Posterior cingulate gyrus (tissue), 11 donors: ENCODE measurements at places on chromosomes 1 and 21.

DNA sequence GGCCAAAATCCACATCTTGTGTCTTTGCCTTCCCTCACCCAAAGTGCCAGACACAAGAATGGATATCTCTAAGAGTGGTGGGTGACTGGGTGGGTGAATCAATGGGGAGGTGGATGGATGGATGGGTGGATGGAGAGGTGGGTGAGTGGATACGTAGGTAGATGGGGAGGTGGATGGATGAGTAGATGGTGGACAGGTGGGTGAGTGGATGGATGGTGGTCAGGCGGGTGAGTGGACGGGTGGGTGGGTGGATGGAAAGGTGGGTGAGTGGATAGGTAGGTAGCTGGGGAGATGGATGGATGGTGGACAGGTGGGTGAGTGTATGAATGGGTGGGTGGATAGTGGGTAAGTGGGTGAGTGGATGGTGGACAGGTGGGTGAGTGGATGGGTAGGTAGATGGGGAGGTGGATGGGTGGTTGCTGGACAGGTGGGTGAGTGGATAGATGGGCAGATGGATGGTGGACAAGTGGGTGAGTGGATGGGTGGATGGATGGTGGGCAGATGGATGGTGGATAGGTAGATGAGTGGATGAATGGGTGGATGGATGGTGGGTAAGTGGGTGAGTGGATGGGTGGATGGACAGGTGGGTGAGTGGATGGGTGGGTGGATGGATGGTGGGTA, 34.2 kb downstream of the SLC19A1 start:
- DNase-seq = peak; percentile 1

GRCh38 chr1:60376196-60376595, 302.6 kb upstream of the C1orf87 start:
- no peak for DNase-seq

DNA sequence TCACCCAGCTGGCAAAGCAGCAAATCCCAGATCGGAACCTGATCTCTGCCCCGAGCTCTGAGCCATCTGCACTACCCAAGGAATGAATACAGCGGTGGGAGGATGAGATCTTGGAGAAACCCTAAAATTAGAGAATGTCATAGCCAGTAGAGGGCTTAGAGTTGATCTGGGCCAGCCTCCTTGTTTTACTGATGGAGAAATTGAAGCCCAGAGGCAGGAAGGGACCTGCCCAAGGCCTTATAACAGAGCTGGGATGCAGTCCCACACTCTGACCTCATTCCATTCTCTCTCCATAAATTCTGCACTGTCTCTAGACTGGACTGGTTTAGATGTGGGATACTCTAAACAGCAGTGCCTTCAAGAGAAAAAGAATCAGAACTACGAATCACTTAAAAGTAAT, 4.8 kb upstream of the SFN start:
- DNase-seq = no peak

DNA sequence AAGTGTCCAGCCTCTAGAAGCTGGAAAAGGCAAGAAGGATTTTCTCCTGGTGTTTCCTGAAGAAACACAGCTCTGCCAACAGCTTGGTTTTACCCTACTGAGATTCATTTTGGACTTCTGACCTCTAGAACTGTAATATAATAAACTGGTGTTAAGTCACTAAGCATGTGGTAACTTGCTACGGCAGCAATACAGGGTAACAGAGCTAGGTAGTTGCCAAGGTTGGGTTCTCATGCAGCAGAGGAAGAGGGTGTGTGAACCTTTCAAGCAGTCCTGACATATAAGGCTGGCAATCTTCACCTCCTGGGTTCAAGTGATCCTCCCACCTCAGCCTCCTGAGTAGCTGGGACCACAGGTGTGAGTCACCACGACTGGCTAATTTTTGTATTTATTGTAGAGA, 36.0 kb downstream of the GNG4 start:
- no peak for DNase-seq

GRCh38 chr1:167330601-167331293, 110.1 kb downstream of the POU2F1 start:
- DNase-seq = no peak

DNA sequence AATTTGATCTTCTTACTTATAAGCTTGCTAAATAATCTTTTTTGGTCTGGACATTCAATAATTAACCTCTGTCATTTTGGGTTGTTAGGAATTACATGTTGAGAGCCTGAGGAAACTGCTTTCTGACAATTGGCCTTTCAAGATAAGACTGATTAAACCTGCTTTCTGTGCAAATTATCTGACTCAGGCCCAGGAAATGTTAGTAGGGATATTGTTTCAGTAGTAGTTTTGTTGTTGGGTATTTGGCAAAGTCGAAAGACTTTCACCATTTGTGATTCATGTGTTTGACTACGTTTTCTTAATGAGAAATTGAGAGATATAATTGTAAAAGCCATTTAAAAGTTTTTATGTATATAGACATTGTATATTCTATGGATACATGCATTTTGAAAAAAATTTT, 81.1 kb upstream of the GPR88 start:
- no peak for DNase-seq

- DNase-seq = no peak
These were observed 23.8 kb downstream of the ALDH9A1 start for GRCh38 chr1:165674599-165674998.

DNA sequence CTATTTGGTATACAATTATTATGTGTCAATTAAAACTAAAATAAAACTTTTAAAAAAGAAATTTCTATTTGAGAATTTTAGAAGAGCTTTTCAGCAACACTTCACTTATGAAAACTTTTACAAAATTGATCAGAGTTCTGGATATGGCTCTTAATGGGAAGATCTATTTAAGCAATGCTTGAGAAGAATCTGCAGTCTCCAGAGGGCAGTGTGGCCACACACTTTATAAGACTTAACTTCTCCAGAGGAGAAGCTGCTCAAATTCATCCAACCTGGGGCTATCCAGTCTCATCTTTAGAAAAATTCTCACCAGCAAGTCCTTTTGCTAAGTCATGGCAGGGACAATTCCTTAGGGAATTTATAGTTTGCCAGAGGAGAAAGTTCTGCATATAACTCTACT, 25.2 kb upstream of the AGO1 start:
- DNase-seq = no peak

GRCh38 chr1:19456968-19457441, 28.3 kb downstream of the CAPZB start:
- no peak for DNase-seq

- no peak for DNase-seq
These were observed 3.0 kb upstream of the C1orf159 start for GRCh38 chr1:1118876-1119220.

GRCh38 chr21:35252831-35253230, 203.7 kb upstream of the RUNX1 start:
- no peak for DNase-seq

DNA sequence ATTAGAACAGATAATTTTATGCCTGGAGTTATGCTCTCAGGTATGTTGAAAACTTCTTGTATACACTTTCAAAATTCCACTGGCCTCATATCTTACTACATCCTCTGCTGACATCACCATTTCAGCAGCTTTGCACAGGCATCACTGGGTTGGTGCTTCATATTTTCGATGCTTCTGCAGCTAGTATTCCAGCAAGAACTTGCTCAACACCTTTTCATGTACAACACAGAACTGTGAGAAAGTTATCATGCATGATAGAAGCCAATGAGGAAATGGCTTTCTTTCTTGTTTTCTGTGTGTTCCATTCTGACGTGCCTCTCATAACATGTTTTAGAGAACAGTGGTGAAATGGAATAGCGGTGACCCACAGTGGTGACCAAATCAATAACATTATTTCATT, 5.1 kb upstream of the GBP5 start:
- no peak for DNase-seq

- DNase-seq = no peak
These were observed 94.0 kb downstream of the TNR start for GRCh38 chr1:175649416-175649815.

GRCh38 chr1:116533429-116533820, 37.4 kb downstream of the CD58 start:
- no peak for DNase-seq

- no peak for DNase-seq
These were observed 21.4 kb upstream of the CHIT1 start for GRCh38 chr1:203250911-203251310.

- DNase-seq = no peak
These were observed 1072.2 kb downstream of the BRINP3 start for GRCh38 chr1:189405419-189405818.

GRCh38 chr1:112169517-112169916, 180.0 kb upstream of the KCND3 start:
- DNase-seq = no peak

- DNase-seq = no peak
These were observed 801.3 kb upstream of the ADGRL4 start for GRCh38 chr1:79807816-79808215.

GRCh38 chr1:233033361-233033760, 83.0 kb downstream of the NTPCR start:
- no peak for DNase-seq
